ENCODE measurements at places on chromosomes 1 and 21.

GRCh38 chr1:11518791-11519628, 40.1 kb downstream of the DISP3 start:
- no peak for DNase-seq

DNA sequence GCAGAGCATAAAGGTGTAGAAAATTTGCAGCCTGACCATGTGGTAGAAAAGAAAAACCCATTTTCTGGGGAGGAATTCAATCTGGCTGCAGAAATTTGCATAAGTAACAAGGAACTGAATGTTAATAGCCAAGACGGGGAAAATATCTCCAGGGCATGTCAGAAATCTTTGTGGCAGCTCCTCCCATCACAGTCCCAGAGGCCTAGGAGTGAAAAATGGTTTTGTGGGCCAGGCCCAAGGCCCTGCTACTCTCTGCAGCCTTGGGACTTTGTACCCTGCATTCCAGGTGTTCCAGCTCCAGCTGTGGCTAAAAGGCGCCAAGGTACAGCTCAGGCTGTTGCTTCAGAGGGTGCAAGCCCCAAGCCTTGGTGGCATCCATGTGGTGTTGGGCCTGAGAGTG, 152.9 kb downstream of the PATJ start:
- DNase-seq, result no peak

DNA sequence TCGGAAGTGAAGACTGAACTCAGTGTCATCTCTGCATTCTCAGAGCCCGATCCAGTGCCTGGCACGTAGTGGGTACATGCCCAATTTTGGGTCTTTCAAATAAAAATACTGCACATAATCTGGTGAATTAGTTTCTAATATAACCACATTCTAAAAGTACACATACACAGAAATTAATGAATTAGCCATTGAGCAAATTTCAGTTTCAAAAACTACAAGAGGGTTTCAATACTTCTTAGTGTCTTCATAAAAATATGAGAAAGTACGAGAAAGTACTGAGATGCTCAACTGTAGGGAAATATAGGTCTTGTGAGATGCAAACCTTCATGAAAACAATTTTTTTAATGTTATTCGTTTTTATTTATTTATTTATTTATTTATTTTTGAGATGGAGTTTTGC, 86.9 kb downstream of the SMYD2 start:
- no peak for DNase-seq

DNA sequence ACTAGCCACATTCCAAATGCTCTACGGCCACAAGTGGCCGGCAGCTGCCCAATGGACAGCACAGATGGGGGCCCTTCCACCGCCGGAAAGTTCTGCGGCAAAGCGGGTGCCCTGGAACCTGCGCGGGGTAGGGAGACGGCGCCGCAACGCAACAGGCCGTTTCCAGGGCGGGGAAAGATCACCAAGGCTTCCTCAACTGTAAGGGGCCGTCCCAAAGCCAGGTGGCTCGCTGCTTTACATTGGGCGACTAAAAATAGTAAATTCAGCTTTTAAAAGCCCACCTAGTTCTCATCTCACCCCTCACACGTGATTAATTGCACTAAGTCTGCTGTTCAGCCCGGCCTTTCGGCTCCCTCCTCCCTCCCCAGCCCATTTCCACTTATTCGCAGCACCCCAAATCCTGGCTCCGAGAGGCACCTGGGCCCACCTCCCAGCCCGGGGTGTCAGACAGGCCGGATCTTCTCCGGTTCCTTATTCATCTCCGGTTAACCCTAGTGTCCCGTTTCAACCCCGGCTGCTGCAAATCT, 643 bp downstream of the CFAP298 start:
- no peak for DNase-seq

GRCh38 chr21:43775795-43776430, at the start of gene CSTB:
Gene CSTB, minus strand, starts transcription at chr21:43776308. Its CDS starts 39 bp downstream, at chr21:43776269.
- DNase-seq, result peak; percentile 81

Measured in muscle of back (tissue), 13 donors.